ENCODE measurements at places on chromosomes 7 and 10. TPM values are rescaled to one million over a fixed set of nuclear protein-coding genes. Genes with fewer than 3 reads are reported as not detected.
A peak's percentile ranks its signal among the peaks of the same experiment; 100 is the strongest.

Gene TLL2
- not detected for total RNA-seq

Gene MMD2
- not detected for total RNA-seq

DNA sequence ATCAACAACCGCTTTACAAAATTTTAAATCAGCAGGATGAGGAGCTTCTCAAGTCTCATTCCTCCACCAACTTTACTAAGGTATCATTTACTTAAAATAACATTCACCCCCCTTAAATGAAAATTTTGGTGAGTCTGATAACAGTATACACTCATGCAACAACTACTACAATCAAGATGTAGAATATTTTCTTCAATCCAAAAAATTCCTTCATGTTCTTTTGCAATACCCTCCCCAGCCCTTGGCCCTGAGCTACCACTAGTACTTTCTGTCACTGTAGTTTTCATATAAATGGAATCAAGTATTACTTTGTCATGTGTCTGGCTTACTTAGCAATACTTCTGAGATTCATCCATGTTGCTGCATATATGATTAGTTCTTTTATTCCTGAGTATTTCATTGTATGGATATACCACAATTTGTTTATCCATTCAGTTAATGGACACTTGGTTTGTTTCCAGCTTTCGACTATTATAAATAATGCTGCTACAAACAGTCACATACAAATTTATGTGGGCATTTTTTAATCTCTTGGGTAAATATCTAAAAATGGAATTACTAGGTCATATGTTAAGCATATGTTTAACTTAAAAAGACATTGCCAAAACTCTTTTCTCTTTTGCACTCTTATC is 43.0 kb downstream of the NT5C2 start:
- DNase-seq, result no peak

GRCh38 chr7:156003220-156004162 is 191.2 kb upstream of the SHH start:
- no peak for DNase-seq

GRCh38 chr10:133206356-133207040 is 23.5 kb upstream of the UTF1 start:
- no peak for DNase-seq

DNA sequence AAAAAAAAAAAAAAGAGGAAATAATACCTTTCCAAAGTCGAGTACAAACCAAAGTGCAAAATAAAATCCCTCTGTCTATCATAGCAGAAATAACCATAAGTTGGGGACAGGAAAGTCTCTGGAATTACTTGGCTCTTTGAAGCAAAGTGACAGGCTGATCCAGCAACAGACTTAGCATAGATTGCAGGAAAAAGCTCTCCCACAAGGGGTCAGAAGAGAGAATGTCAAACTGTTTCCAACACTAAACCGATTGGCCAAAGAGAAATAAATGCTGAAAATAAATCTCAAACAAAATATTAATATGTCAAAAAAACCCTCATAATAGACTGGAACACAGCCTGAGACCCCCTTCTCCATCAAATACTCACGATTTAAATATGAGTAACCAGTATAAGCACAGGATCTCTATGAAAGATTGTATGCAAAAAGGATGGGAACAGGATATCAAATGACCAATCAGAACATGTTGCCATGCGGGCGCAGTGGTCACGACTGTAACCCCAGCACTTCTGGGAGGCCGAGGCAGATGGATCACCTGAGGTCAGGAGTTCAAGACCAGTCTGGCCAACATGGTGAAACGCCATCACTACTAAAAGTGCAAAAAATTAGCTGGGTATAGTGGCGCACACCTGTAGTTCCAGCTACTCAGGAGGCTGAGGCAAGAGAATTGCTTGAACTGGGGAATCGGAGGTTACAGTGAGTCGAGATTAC is 1000.7 kb upstream of the LRRN3 start:
- DNase-seq, result no peak

DNA sequence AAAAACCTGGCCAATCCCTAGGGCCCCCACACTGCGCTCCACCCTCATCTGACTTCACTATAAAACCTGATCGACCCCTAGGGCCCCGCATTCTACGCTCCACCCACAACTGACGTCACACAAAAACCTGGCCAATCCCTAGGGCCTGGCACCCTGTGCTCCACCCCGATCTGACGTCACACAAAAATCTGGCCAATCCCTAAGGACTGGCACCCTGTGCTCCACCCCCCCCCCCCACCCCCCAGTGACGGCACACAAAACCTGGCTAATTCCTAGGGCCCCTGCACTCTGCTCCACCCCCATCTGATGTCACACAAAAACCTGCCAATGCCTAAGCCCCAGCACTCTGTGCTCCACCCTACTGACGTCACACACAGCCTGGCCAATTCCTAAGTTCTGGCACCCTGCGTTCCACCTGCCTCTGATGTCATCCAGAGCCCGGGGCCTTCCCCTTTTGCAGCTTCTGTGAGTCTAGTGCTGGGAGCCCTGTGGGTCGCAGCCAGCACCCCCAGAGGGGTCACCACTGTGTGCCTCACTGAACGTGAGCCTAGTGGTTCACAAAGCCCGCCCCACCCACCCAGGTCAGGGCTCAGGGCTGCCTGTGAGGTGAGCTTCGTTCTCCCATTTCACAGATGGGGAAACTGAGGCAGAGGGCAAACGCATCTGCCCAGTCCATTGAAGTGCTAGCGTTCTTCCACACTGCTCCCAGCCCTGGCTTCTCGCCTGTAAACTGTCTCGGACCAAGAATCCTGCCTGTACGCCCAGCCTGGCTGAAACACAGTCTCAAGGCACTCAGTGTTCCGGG is 40.6 kb downstream of the MICALL2 start:
- DNase-seq, result no peak

DNA sequence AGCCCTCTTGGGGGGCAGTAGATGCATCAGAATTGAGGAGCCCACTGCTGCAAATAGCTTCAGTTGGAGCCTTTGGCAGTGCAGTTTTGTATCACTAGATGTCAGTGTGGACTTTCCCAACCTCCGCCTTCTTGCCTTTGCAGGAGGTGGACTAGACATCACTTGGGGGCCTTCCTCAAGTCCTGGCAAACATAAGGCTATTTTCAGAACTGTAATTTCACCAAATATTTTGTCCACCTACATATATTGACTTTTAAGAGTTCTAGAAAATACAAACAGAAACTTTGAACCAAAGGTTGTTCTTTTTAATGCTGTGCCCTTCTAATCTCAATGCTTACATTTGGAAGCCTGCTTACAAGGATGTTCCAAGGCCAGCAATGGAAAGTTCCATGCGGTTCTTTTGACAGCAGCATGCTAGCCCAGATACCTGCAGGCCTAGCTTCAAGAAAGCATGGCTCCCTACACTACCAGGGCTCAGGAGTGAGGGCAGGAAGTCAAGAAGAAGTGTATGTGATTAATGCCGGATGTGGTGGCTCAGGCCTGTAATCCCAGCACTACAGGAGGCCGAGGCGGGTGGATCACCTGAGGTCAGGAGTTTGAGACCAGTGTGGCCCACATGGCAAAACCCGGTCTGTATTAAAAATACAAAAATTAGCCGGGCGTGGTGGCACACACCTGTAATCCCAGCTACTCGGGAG is 8.0 kb upstream of the ZNRF2 start:
- DNase-seq, result peak; percentile 53
